T47D (cell line): ENCODE measurements at places on chromosomes 5 and 9.

GRCh38 chr9:119697996-119698395 is 328.8 kb upstream of the BRINP1 start:
- DNase-seq: no peak

GRCh38 chr9:129887334-129888292 is 52.4 kb downstream of the USP20 start:
- no peak for DNase-seq

- DNase-seq: no peak
Measured at GRCh38 chr5:157670662-157671591, at the start of gene C5orf52. TSS of gene C5orf52 (plus strand) at chr5:157671533. CDS start at chr5:157671615, 82 bp downstream.

- DNase-seq: no peak
Measured at GRCh38 chr5:72584466-72584865, 77.3 kb upstream of the ZNF366 start.

GRCh38 chr9:84436386-84437109 is 96.0 kb upstream of the SLC28A3 start:
- no peak for DNase-seq

DNA sequence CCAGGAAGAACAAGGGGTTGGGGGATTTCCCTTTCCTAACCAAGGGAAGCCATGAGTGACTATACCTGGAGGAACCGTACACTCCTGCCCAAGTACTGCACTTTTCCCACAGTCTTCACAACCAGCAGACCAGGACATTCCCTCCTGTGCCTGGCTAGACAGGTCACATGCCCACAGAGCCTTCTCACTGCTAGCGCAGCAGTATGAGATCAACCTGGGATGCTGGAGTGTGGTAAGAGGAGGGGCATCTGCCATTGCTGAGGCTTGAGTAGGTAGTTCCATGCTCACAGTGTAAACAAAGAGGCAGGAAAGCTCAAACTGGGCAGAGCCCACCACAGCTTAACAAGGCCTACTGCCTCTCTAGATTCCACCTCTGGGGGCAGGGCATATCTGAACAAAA is 35.9 kb downstream of the SAXO1 start:
- no peak for DNase-seq

DNA sequence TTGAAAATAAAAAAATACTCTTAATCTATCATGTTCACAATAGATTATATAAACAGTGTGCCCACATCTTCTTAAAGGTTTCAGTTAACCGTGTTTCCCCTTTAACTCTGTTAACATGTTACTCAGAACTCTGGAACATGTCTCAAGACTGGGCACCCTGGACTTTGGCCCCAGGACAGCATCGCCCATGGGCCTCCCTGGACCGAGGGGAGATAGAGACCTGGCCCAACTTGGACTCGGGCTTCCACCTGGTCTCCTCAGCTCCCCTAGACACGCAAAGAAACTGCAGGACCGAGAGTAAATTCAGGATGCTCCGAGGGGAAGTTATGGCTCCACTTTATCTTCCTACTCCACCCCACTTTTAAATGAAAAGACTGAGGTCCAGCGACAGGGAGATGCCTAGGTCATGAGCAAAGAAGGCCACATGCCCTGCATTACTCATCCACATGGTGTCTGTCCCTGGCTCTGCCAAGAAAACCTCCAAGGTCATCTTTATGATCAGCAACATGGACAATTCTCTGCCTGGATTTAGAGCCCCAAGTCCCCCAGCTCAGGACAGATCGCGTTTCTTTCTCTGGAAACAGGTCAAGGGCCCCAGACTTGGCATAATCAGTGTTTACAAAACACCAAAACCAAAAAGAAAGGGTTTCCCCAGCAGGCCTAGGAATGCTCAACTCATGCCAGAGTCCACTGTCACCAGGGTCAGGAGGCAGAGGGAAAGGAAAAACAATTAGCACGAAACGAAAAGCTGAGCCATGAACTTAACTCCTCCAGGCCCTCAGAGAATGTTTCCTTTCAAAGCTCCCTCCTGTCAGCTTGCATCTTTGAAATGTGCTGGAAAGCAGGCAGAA is 17.4 kb downstream of the GPX3 start:
- no peak for DNase-seq

- no peak for DNase-seq
Measured at GRCh38 chr9:26566141-26566540, 326.5 kb downstream of the CAAP1 start.
